GM23338 (cell line): ENCODE measurements at places on chromosomes 1 and 21.

DNA sequence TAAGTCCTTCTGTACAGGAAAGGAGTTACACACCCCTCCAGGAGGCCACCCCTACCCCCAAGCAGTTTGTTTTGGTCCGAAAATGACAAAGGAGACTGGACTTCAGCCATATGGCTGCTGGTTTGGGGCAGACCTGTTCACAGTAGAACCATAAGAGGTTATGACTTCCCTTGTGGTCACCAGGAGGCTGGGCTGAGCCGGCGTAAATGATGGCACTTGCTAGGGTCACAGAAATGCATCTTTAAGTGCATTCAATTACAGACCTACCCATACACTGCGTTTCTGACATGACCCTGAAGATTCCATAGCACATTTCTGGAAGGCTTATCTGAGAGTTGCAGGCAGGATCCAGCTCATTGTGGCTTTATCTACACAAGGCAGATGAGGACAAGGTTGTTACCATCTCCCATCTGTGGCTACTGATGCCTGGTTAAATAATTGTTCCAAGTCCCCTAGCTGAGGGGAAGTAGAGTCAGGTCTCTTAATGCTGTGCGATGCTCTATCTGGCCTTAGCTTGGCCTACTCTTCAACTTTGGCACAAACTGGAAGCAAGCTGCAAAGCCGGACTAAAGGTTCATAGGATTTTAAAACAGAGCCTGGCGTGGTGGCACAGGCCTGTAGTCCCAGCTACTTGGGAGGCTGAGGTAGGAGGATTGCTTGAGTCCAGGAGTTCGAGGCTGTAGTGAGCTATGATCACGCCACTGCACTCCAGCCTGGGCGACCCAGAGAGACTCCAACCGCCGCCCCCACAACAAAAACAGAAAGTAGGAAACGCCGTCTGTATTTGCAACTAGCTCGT, 1.7 kb upstream of the TRIM67 start:
- no peak for DNase-seq

DNA sequence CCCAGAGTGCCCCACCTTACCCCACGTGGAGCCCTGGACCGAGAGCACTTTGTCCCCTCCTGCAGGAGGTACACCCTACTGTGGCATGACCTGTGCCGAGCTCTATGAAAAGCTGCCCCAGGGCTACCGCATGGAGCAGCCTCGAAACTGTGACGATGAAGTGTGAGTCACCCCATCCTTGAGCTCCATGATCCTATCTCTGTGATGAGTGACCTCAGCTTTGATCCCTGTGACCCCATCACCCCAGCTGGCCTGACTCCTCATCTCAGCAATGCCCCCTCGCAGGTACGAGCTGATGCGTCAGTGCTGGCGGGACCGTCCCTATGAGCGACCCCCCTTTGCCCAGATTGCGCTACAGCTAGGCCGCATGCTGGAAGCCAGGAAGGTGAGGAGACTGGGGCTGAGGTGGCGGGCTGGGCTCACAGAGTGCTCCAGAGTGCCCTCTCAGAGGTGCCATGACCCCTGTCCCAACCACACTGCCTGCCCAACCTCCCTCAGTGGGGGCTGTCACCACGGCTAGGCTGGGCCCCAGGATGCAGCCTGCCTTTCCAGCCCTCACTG, 16.2 kb upstream of the MPL start:
- DNase-seq: no peak

DNA sequence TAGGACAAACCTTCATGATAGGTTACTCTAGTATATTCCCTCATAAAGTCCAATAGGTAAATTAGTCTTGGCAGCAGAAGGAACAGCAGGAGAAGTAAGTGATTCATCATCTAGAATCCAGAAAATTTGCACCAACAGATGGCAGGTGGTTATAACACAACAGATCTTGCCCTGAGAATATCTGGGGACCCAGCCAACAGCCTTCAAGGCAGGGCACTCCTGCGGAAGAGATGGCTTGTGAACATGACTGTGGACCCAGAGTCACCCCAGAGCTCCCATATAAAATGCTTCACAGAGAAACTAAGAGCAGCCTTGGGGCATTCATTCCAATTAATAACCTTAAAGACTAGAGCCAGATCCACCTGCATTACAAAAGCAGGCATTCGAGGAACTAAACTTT, 7.9 kb upstream of the PLA2G2C start:
- peak; percentile 25 for DNase-seq

GRCh38 chr1:195973311-195973904, 634.8 kb downstream of the KCNT2 start:
- DNase-seq: no peak

DNA sequence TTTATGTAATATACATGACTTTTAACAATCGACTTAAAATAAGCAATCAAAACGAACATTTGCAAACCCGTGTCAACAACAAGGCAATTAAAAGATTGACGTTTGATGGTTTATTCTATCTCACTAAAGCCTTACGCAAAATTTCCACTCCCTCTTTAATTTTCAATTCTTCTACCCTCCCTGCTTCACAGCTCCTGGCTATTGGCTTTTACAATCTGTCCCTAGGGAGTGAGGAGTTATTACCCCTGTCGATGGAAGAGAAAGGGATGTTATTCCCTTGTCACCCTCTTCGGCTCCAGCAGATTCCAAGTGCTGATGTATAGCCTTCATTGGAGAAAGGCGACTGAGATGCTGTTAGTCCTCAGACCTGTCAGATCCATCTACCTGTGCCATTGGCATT, 161.3 kb downstream of the ZNF281 start:
- DNase-seq: no peak

DNA sequence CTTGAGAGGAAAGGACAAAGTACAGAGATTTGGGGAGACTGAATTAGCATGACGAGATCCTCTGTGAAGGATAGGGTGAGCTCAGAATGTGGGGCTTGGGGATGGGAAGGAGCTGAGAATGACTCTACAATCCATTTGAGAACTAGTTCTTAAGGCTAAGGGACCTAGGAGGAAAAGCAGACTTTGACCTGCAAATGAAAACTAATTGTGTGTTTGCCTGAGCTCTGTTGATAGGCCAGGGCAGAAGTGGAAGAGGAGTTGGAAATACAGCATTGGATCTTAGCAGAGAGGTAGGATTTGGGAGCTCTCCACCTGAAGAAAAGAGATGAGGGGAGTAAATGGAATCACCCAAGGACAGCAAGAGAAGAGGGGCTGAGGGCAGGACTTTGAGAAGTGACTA, 2.1 kb upstream of the RGS8 start:
- DNase-seq: no peak

- no peak for DNase-seq
These were observed 74.6 kb upstream of the NFIA start for GRCh38 chr1:61007534-61008364.

DNA sequence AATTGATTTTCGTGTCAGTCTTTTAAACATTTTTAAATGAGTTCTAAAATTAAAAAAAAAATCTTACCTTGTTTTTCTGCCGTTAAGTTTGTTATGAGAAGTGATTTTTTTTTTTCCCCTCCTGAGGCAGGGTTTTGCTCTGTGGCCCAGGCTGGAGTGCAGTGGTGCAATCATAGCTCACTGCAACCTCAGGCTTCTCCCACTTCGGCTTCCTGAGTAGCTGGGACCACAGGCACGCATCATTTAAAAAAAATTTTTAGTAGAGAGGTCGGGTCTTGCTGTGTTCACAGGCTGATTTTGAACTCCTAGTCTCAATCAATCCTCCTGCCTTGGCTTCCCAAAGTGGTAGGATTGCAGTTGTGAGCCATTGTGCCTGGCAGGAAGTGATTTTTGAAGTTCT, 41.1 kb downstream of the MTR start:
- DNase-seq: no peak

- DNase-seq: no peak
These were observed 21.6 kb downstream of the HUNK start for GRCh38 chr21:31894457-31894856.

GRCh38 chr1:96996001-96996400, 274.4 kb downstream of the PTBP2 start:
- DNase-seq: no peak

- no peak for DNase-seq
These were observed 472 bp downstream of the DTL start for GRCh38 chr1:212035835-212036605.

DNA sequence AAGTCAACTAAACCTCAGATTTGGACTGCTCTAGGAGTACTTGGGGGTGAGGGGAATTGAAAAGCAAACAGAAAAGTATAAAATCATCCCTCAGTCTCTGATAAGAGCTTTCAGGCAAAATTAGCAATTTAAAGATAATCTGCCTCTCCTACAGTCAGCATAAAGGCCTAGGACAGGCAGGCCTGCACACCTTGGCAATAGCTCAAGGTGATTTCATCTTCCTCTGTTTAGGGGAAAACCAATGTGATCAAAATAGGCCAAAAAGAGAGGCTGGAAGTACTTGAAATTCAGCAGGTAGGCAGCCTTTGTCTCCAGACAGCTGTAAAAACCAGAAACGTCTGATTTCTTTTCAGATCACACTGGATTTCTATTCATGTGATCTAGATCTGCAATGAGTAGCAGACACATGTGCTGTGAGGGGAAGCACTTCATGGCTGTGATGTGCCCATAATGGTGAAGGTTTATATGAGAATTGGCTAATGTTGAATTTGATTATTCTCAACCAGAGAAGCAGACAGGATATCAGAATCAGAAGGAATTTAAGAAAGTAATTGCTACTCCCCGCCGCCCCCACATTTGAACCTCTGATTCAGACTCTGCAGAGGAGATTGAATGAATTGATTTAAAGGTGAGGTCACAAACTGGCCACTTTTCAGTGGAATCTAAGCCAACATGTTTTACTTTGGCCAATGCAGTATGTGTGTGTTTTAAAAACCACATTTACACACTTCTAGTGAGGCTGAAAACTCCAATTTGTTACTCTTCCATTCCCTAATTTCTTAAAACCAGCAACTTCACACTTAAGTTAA, 45.8 kb upstream of the DNASE2B start:
- no peak for DNase-seq

- DNase-seq: no peak
These were observed 17.4 kb upstream of the CD1D start for GRCh38 chr1:158163000-158163947.

GRCh38 chr21:25735646-25736597, 1.1 kb downstream of the GABPA start:
- peak; percentile 81 for DNase-seq

- no peak for DNase-seq
These were observed 710.2 kb downstream of the AMY1C start for GRCh38 chr1:104459886-104460285.

DNA sequence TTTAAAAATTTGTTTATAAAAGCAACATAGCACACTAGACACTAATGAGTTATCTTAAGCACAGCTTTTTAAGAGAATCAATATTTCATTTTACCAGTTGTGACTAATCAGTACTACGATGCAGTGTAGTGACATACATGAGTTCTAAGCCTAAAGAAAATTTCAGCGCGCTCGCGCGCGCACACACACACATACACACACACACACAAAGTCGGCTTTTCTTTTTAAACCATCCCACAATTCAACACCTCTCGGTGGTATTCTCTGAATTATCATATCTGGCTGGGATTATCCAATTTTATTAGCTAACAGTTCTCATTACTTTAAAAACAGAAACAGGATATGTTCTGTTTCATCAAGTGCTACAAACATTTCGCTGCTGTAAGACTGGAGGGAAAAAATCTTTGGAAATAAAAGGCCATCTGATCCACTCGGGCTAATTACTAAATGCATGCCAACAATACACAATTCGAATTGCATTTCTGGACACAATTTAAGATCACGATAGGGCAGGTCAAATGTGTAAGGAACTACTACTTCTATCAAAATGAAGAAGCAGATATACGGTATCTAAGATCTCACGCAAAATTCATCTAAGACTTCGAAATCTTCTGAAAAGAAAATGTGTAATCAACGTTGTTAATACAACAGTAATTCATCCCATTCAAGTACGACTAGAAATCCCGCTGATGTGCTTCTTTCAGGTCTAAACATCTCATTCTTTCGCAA, 1.2 kb downstream of the TUT4 start:
- peak; percentile 39 for DNase-seq

GRCh38 chr1:43319766-43320165, 17.9 kb upstream of the MPL start:
- DNase-seq: no peak

DNA sequence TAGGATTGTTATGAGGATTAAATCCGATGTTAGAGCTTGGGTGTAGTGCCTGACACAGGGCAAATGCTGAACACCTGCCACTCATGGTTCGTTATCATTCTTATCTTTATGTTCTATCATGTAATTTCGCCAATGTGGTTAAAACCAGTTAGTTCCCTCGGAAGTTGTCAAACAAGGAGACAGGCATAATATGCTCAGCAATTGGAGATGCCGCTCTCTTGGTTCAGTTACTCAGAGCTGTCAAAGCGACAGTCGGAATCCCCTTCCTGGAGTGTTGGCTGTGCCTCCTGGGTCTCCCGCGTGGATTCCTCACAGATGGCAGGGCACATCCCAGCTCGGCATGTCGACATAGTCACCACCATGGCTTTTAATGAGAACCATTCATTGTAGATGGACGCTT, 192.2 kb downstream of the ROR1 start:
- no peak for DNase-seq

DNA sequence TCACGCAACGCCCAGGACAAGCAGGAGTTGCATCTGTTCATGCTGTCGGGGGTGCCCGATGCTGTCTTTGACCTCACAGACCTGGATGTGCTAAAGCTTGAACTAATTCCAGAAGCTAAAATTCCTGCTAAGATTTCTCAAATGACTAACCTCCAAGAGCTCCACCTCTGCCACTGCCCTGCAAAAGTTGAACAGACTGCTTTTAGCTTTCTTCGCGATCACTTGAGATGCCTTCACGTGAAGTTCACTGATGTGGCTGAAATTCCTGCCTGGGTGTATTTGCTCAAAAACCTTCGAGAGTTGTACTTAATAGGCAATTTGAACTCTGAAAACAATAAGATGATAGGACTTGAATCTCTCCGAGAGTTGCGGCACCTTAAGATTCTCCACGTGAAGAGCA, 60.4 kb upstream of the ZNF326 start:
- DNase-seq: no peak

- no peak for DNase-seq
These were observed 305.5 kb upstream of the DUSP10 start for GRCh38 chr1:222047366-222047765.

DNA sequence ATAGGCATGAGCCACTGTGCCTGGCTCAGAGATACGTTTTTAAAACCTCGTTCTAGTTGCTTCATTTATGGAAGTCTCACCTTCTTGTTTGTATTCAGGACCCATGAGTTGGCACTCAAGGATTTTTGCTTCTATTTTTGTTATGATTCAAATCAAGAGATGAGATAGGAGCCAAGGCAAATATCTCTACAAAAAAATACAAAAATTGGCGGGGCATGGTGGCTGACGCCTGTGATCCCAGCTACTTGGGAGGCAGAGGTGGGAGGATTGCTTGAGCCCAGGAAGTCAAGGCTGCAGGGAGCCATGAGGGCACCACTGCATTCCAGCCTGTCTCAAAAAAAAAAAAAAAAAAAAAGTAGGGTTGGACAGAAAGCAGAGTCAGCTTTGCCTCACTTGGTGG, 36.8 kb upstream of the ERRFI1 start:
- no peak for DNase-seq

DNA sequence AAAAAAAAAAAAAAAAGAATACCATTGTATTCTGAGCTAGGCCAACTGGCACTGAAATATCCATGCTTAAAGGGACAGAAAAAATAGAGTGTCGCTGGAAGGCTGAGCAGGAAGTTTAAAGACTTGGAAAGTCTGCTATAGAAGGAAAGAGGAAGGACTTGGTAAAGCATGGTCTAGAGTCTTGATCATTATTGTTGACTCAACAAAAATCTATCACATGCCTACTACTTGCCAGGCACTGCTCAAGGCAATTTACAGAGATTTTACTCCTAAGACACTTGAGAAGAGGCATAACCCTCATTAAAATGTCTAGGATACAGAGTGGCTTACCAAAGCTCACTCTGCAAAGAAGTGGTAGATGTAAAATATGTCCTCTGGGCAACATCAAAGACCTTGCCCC, 324.0 kb upstream of the DAB1 start:
- no peak for DNase-seq
